ENCODE measurements at places on chromosomes 1 and 21.

- no peak for DNase-seq
Measured at GRCh38 chr1:54167422-54168139, 14.8 kb upstream of the CDCP2 start.

DNA sequence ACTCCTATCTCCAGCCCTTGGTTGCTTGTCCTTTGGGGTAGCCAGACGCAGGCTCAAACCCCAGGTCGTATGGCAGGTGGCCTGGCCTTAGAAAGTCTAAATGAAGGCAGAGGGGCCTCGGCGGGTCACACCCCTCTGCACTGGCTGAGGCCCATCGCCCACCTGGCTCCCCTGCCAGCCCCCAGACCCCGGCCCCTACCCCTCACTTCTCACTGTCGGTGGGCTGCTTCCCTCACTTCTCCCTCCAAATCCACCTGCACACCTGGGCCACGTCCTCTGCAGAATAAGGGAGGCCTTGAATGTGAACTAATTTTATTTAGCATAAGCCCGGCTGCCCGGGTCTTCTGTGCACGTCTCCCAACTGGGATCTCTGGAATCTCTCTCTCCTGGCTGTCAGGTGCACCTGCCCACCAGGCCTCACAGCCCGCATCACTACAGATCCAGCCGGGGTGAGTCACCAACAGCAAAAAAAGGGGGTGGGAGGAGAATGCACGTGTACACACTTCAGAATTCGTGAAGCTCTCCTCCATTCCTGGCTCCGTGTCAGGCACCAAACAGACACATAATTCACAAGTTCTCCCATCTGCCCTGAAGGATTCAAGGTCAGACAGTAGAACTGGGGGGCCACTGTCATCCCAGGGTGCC, 107.5 kb upstream of the SIM2 start:
- no peak for DNase-seq

- no peak for DNase-seq
Measured at GRCh38 chr21:19076031-19076430, 672.4 kb upstream of the TMPRSS15 start.

DNA sequence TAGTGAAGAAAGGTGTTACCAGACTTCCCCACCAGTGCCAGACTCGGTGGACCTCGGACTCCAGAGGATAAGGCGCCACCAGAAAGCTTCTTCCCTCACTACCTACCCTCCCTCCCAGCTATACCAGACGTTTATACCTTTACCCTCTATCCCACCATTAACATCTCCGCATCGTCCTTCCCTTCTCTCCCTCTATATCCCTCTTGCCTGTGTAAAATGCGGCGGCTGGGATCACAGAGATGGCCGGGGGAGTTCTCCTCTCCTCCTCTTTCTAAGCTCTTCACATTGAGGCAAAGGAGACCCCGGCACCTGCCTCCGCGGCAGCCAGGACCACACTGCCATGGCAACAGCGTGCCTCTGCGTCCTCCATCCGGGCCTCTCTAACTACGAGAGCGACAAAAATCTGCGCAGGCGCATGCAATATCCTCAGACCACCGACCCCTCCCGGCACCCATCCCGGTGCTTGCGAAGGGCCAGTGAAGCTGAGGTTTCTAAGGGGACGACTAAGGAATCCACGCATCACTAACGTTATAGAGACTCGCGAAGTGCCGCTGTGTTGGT, at the start of gene CCDC181:
TSS of gene CCDC181 (minus strand) at position 394 of the 561 bp plus-strand sequence. CDS start 2,547 bp downstream, outside the sequence.
- no peak for DNase-seq

- DNase-seq: no peak
Measured at GRCh38 chr1:190563230-190563629, 85.6 kb upstream of the BRINP3 start.

- DNase-seq: no peak
Measured at GRCh38 chr1:16254263-16254928, 17.4 kb upstream of the CPLANE2 start.

- DNase-seq: no peak
Measured at GRCh38 chr21:36668713-36669112, 30.2 kb upstream of the SIM2 start.

- DNase-seq: peak; percentile 62
Measured at GRCh38 chr1:42756956-42757891, 9.6 kb downstream of the P3H1 start.

- no peak for DNase-seq
Measured at GRCh38 chr1:39407896-39408640, 83.4 kb upstream of the BMP8A start.

GRCh38 chr1:48215222-48215621, 7.3 kb upstream of the SLC5A9 start:
- no peak for DNase-seq

- no peak for DNase-seq
Measured at GRCh38 chr1:224745924-224746323, 129.8 kb downstream of the CNIH3 start.

DNA sequence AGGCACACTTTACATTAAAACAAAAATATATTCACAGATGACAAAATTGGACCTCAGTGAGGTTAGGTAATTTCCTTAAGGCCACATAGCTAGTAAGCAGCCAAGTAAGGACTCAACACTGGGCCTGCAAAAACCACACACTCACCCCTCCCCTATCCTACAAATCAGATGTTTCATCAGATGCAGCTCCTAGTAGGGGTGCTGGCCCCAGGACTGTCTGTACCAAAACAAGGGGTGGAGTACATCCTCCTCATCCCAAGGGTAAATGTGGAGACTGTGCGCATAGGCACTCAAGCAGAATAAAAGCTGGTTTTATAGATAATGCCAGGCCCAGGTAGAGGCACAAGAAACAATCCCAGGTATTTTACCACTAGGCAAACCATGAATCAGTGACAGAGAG, 25.7 kb downstream of the URB1 start:
- DNase-seq: no peak

- DNase-seq: peak; percentile 28
Measured at GRCh38 chr1:7207875-7208646, 422.8 kb downstream of the CAMTA1 start.

- no peak for DNase-seq
Measured at GRCh38 chr1:187157115-187157514, 328.4 kb downstream of the PLA2G4A start.

- no peak for DNase-seq
Measured at GRCh38 chr1:20367626-20368025, 77.0 kb downstream of the VWA5B1 start.

Measured in 8988T (cell line).